Activated naive CD8-positive, alpha-beta T cell treated with anti-CD3 and anti-CD28 coated beads, Interleukin-2, amount 50 U/mL, for 16 hours (primary cell): ENCODE measurements at places on chromosomes 2 and 18.

DNA sequence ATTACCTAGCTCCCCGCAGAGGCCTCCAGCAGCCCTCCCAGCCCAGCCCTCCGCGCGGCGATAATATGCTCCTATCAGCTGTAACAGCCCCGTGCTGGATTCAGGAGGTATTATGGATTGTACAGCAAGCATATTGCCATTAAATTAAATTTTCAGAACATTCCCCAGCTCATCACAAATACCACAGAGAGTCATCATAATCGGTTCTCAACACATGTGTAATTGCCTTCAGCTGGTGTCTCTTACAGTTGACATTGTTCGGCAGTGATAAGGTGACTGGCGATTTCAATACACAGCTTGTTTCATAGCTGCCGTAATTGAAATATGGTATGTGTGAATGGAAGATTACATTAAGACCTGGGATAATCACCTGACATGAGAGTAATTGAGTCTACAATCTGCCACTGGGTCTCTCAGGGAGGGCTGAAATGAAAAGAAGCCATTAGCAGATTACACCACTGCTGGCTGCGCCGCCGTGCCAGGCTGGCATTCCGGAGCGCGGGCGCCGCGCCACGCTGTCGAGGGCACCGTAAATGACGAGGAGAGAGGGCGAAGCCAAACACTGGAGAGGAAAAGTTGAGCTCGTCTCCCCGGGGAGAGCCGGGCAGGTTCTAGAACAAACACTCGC, 549.4 kb upstream of the SALL3 start:
- no peak for DNase-seq

DNA sequence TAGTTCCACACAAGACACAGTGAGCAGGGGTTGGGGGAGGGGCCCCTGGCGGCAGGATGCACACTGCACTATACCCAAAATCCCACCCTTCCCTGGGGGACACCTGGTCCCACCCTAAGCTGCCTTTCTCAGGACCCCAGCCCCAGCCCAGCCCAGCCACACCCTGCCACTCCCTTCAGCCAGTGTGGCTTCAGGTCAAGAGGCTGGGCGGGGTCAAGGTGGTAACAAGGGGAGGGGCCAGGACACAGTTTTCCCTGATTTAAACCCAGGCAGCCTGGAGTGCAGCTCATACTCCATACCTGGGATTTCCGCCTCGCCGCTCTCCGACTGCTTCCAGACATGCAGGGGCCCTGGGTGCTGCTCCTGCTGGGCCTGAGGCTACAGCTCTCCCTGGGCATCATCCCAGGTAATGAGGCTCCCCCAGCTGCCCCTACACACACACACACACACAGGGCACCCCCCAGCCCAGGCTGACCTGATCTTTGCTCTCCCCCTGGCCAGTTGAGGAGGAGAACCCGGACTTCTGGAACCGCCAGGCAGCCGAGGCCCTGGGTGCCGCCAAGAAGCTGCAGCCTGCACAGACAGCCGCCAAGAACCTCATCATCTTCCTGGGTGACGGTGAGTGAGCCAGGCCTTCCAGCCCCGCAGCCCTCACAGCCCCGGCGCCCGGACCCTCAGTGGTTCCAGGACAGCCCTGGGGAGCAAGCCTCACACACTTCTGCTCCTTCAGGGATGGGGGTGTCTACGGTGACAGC, at the start of gene ALPG:
Gene ALPG (plus strand): TSS at position 289 of the 755 bp plus-strand sequence. CDS start 51 bp downstream, at position 340.
- no peak for DNase-seq

GRCh38 chr2:168174756-168175155, 72.6 kb downstream of the STK39 start:
- no peak for DNase-seq

GRCh38 chr18:62606106-62606505, 83.3 kb downstream of the ZCCHC2 start:
- no peak for DNase-seq

DNA sequence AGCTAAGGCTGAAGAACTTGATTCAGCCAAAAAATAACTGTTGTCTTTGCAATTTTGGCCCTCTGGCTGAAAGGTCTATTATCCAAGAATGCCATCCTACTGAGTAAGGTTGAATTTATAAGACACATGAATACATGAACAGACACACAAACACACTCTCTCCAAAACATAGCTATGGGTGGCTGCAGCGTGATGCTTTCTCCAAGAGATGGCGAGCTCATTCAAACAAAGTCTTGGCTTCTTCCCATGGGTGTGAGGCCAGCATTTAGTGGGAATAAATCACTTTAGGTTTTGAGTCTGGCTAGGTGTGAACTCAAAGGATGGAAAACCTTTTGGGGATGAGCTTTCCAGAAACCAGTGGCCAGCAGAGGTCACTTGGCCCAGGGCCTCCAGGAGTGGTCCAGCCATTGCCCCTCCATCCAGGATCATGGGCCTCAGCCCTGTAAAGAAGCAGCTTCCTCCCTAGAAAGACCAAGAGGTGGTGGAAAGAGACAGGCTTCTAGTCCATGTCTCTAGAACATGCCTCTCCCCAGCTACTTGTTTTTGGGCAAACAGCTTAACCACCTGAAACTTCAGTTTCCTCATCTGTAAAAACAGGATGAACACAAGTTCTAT, 11.0 kb upstream of the OSR1 start:
- DNase-seq: no peak

- DNase-seq: no peak
Measured at GRCh38 chr2:58710795-58711279, 469.7 kb upstream of the FANCL start.

GRCh38 chr2:202161151-202161835, 77.1 kb downstream of the SUMO1 start:
- DNase-seq: no peak

DNA sequence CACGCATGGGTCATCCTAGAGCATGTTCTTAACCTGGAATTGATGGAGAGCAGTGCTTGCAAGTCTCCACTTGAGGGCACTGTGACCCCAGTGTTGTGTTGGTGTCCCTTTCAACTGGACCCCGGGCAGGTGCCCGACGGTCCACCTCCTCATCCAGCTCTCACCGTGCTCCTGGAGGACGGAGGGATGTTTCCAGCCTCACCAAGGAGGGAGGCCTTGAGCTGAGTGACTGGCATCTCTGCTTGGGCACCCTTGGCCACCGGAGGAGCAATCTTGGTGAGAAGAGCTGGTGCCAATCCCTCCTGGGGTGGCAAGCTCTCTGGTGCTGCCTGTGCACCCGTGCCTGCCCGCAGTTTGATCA, 45.4 kb upstream of the ASB18 start:
- DNase-seq: no peak
